ENCODE measurements at places on chromosomes 3 and 15.

DNA sequence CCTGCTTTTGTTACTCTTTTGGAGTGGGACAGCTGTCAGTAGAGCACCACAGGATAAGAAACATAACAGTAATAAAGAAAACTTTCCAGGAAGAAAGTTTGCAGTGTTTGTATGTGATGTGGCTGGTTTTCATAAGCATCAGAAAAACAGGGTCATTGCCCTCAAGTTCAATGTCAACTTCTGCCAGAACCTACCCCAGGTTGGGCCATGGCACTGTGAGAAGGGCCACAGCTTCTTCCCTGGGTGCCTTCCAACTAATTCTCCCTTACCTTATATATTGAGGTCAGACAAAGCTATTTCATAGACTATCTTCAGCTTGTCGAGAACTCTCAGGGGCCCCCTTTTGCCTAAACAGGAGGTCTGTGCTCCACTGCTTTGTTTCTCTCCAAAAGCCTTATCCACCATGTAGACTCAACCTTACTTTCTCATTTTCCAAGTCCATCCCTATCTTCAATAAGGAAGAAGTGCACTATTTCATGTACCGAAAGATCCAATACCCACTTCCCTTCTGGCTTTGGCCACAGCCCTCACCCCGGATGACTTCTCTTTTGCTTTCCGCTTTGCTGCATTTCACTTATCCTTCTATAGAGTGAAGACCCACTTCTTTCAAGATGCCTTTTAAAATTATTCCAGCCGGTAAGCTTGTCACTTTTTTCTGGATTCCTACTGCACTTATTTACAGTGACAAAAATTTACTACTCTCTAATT, 38.2 kb upstream of the PLCL2 start:
- no peak for DNase-seq

GRCh38 chr3:39473452-39474125, 6.1 kb downstream of the MOBP start:
- no peak for DNase-seq

DNA sequence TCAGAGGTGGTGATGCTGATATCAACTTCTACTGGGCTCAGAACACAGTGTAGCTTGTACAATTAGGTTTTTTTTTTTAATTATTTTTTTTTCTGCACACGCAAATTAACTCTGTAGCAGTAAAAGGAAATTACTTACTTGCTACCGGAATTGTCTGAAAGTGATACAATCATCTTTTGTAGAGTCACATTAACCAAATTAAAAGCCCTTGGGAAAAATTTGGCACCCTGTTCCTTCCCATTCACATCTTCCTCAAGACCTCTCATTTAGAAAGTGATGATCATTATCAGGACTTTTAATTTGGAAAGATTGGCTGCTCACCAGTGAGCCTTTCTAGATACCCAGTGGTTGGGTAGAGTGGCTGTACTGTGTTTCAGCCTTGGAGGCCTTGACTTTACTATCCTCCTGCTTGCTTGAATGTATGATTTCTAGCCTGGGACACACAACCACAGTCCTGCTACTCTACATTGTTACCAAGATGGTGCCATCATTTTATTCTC, 158.3 kb downstream of the ECT2 start:
- DNase-seq: no peak

DNA sequence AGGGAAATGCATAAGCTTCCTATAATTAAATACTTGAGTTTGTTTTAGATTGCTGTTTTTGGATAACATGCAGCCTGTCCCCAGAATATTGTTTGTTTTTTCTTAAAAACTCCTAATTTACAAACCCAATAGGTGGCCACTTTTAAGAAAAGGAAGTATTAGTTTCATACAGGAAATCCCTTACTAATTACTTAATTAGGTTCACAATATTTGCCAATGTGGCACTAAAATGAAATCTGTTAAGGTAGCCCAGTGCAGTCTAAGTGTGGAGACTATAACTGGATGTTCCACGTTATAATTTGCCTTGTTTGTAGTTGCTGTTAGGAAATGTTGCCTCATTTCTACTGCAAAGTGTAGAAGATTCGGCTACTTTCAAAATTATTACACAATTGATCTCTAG, 195.8 kb downstream of the BBX start:
- no peak for DNase-seq

DNA sequence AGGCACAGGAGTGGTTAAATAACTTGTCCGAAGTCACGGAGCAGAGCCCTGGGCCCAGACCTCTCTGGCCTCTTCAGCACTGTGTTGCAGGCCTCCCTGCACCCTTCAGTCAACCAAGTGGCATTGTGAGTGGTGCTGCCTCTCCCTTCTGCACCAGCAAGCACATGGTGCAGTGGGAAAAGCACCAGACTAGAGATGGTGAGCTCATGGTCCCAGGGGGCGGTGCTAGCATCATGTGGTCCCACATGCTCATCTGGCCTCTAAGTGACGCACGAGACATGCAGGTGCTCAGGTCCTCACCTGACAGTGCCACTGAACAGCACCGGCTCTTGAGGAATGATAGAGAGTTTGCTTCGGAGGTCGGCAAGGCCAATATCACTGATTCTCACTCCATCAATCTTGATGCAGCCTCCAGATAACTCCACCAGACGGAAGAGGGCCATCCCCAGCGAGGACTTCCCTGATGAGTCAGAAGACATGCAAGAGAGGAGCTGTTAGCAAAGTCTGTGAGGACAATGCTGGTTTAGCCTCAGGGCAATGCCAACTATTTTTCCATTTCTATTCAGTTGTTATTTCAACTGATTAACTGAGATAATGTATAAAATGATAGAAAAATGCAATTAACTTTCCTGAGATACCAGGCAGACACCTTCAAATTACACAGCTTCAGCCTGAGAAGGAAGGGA, 53.1 kb upstream of the PARL start:
- no peak for DNase-seq

DNA sequence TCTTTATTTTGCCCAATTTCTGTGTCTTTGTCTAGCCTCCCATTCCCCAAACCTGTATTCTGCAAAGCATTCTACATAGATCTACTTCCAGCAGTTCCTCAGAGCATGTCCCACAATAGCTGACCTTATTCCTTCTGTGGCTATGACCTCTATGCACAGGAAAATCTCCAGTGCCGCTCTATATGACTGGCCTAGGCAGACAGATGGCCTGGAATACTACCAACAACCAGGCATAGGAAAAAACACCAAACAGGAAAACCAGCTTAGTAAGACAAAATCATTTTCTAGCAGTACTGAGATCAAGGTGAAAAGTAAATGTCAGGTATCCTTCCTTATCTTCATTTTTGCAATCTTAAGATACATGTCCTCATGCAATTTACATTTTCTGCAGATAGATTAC, 1115.0 kb downstream of the IGSF11 start:
- DNase-seq: no peak

GRCh38 chr3:177448987-177449359, 251.7 kb upstream of the TBL1XR1 start:
- no peak for DNase-seq

- DNase-seq: peak; percentile 41
Measured at GRCh38 chr15:29925227-29926082, 103.2 kb upstream of the TJP1 start.

- DNase-seq: peak; percentile 64
Measured at GRCh38 chr15:40470423-40471104, at the start of gene CHST14. CHST14 (plus strand) TSS chr15:40470984; CDS start chr15:40471214, 230 bp downstream.

DNA sequence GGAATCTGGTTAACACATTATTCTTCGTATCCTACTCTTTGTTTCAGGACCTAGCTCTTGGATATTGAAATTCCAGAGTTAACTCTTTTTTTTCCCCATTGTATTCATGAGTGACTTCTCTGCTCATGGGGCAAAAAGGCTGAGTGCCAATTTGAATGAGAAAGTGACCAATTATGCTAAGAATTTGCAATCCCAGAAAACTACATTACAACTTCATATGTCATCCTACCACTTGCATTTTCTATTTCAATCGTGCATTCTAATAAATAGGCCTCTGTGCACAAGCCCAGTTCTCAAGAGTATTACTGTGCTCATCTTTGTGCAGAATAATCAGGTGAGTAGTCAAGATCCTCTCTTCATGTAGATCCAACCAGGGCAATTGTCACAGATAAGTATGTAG, 537.8 kb downstream of the OTOL1 start:
- no peak for DNase-seq

GRCh38 chr3:143135150-143135549, 15.6 kb downstream of the CHST2 start:
- DNase-seq: no peak

DNA sequence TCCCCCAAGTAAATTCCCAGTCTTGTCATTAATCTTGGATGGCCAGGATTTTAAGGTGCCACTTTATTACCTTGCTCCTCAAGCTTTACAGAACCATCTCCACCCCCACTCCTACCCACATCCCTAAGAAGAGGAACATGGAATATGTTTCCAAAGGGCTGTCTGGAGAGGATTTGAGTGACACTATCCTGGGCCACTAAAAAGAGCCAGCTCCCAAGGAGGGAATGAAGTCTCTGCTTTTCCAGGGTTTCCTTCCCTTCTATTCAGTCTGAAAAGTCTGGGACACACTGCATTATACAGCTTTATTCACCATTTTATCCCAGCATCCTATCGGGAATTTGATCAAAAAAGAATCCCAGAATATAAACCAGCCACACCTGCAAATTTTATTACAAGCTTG, 35.6 kb upstream of the MECOM start:
- no peak for DNase-seq

Data from OCI-LY7 (cell line).